ENCODE measurements at places on chromosomes 7 and 10. TPM values are rescaled to one million over a fixed set of nuclear protein-coding genes. Genes with fewer than 3 reads are reported as not detected.

PPA1 gene
- total RNA-seq = 392 TPM

GRCh38 chr10:131790021-131790420 lies 110.8 kb upstream of the PPP2R2D start:
- peak; percentile 43 for DNase-seq

GRCh38 chr10:119702583-119702982 lies 23.3 kb upstream of the INPP5F start:
- no peak for DNase-seq

DDC gene
- not detected for total RNA-seq

GRCh38 chr7:75624134-75624832 lies 114.5 kb downstream of the HIP1 start:
- DNase-seq = no peak
